ENCODE measurements at places on chromosomes 16 and 17.
A peak's percentile ranks its signal among the peaks of the same experiment; 100 is the strongest.

GRCh38 chr17:37305406-37305905 is 70.3 kb upstream of the C17orf78 start:
- DNase-seq = no peak

- no peak for DNase-seq
These were observed 67.1 kb downstream of the IL21R start for GRCh38 chr16:27468941-27469531.

- DNase-seq = no peak
These were observed 100.7 kb downstream of the ABCA8 start for GRCh38 chr17:68854452-68854851.

DNA sequence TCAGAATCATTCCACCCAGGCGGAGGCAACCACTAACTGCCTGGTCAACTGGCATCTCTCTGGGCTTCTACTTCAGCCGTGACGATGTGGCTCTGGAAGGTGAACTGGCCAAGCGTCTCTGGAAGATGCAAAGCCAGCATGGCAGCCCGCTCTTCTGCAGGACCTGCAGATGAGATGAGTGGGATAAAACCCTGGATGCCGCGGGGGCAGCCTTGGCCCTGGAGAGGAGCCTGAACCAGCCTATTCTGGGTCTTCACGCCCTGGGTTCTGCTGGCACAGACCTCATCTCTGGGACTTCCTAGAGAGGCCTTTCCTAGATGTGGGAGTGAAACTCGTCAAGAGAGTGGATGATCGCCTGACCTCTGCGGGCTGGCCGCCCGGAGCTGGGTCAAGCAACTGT is 10.6 kb downstream of the UBB start:
- no peak for DNase-seq

DNA sequence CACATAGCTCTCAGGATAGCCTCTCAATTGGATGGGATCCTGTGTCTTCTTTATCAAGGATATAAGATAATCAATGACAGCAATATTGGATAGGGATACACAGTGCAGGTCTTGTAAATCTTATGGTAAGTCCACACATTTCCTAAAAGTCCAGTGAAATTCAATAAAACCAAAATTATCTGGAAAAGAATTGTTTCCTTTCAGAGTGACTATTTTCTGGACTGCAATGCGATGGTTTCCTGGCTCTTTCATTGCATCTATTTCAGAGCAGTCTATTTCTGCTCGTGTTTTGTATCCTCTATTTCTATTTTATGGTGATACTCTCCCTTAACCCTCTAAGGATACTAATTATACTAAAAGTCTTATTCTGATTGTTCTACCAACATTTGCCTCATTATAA is 24.3 kb upstream of the MON1B start:
- DNase-seq = no peak

- DNase-seq = no peak
These were observed 7.3 kb downstream of the ST6GALNAC2 start for GRCh38 chr17:76578376-76578775.

- DNase-seq = no peak
These were observed 54.2 kb downstream of the TMEM100 start for GRCh38 chr17:55668312-55668920.

DNA sequence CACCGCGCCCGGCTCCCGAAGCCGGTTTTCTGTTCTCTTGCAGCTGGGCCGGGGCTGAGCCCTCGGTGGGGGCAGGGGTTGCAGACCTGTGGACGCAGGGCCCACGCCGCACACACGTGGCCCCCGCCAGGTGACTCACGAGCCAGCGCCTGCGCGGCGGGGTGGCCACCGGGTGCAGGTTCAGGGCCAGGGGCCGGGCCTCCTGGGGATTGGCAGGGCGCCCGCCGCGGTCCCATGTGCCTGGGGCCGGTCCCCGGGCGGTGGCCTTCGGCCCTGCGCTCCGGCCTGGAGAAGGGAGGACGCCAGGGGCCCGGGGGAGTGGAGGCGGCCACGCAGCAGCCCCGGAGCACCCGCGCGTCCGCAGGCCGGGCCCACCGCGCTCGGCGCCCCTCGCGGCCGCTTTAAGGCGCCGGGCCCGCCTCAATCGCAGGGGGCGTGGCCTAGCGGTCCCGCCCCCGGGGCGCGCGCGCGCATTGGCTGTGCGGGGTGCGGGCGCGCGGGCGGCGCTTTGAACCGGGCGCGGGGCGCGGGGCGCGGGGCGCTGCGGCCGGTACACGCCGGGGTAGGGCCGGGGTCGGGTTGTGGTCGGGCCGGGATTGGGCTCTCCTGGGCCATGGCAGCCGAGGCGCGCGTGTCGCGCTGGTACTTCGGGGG is at the start of gene SLC25A10:
Gene SLC25A10 (plus strand): TSS at position 471 of the 654 bp plus-strand sequence. CDS start 143 bp downstream, at position 614.
- DNase-seq = peak; percentile 67

DNA sequence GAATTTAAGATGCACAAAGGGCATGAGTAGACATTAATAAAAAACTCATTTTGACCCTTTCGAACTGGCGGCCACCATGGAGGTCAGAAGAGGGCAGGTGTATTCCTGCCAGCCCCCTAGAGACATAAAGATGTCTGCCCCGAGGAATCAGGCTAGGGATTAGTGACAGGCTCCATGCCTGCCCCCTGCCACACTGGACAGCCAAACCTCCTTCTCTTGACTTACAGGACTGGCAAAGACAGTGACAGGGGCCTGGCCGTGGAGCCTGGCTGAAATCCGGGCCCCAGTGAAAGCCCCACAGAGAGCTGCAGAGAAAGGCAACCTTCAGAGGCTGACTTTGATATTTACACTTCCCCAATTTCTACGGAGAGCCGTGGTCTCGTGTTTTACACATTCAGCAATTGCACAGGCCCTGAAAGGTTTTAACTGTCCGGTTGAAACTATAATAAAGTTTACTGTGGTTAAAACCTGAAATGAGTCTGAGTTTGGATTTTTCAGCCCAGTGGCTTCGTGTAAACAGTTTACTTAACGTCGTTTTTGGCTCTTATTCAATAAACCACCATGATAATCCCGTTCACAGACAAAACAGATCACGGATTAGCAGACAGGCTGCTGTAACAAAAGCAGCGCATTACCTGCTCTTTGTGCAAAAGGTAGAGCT is 243.9 kb upstream of the MYOCD start:
- no peak for DNase-seq

- no peak for DNase-seq
These were observed 6.5 kb downstream of the MOSMO start for GRCh38 chr16:22014271-22014873.

GRCh38 chr17:47700471-47701449 is 6.8 kb downstream of the TBKBP1 start:
- DNase-seq = no peak

- no peak for DNase-seq
These were observed 67.8 kb downstream of the ADCY9 start for GRCh38 chr16:4048481-4048880.

DNA sequence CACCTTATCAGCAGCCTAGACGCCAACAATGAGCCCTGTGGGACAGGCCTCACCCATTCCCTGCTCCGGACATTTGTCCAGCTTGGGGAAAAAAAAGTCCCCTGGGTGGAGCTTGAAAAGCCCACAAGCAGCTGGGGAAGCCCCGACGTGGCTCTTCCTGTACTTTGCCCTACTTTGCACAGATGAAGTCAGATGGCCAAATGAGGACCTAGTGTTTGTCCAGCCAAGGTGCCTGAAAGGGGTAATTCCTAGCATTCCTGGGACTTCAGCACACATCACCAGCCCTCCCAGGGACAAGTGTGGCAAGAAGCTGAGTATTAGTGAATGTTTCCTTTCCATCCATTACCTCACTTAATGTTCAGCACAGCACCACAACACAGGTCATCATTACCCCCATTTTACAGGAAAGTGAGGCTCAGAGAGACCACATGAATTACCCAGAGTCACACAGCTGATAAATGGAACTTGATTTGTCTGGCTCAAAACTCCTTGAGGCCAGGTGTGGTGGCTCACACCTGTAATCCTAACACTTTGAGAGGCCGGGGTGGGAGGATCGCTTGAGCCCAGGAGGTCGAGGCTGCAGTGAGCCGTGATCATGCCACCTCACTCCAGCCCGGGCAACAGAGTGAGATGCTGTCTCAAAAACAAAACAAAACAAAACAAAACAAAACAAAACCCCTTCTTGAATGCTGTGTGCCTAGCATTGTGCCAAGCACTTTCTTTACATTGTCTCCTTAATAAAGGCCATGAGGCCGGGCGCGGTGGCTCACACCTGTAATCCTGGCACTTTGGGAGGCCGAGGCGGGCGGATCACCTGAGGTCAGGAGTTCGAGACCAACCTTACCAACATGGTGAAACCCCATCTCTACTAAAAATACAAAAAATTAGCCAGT is 19.9 kb upstream of the PLLP start:
- DNase-seq = no peak

- no peak for DNase-seq
These were observed 9.3 kb downstream of the ANKS4B start for GRCh38 chr16:21242756-21243155.

DNA sequence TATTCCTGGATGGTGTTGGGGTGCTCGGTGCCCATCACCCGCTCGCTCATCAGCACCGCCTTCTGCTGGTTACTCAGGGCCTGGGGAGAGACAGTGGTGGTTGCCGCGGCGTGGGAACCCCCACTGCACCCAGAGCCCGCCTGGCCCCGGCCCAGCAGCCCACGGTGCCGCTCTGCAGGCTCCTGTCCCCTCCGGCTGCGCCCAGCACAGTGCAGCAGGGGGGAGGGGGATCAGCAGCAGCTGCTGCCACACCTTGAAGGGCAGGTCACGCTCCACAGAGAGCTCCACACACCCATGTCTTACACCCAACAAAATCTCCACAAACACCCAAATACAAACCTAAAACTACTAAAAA is 18.8 kb downstream of the CLUH start:
- DNase-seq = no peak

GRCh38 chr16:529012-529575 is 1.6 kb downstream of the CAPN15 start:
- DNase-seq = peak; percentile 40

- peak; percentile 54 for DNase-seq
These were observed 72.8 kb upstream of the MED9 start for GRCh38 chr17:17403899-17404576.

- no peak for DNase-seq
These were observed 16.9 kb downstream of the NARF start for GRCh38 chr17:82475458-82475857.

DNA sequence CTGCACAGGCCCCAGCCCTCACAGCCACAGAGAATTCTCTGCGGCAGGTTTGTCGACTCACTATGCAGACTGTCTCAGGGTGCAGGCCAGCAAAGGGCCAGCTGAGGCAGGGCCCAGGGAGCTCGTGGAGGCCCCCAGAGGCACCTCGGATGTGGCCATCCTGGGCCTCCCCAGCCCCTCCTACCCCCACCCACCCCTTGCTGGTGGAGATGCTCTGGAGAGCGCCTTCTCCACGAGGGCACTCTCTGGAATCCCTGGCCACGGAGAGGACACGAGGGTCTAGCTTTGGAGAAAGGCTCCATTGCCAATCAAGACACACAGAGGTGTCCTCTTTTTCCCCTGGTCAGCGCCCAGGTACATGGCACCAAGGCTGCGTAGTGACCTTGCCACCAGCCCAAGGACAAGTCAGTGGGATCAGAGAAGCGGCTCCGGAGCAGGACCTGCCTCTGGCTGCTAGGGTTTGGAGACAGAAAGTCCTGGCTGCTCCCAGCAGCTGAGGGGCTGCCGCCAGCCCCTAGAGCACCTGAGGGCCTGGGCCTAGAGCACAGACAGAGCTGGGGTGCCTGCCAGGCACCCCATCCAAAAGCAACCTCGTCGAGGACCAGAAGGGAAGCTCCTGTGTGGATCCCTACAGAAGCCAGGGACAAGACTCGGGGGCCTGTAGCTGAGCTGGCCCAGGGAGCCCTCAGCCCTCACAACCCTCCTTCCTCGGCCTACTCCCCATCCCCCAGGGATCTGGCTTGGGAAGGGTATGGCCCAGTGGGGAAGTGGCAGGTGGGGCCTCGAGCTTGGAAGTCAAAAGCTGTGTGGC is 18.7 kb downstream of the ARL2BP start:
- DNase-seq = no peak

DNA sequence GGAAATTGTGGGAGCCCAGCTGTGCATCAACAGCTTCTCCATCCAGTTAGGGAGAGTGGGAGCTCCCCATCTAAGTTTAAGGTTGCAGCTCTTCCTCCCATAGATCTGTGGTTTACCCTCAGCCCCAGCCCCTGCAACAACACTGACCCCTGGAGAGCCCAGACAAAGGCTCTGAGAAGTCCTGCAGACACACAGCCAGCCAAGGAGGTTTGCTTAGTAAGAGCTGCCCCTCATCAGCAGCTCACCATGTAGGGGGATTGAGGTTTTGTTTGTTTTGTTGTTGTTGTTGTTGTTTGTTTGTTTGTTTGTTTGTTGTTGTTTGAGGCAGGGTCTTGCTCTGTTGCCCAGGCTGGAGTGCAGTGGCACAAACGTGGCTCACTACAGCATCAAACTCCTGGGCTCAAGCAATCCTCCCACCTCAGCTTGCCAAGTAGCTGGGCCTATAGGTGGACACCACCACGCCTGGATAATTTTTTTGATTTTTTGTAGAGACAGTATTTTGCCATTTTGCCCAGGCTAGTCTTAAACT is 138.6 kb downstream of the CLEC16A start:
- no peak for DNase-seq

DNA sequence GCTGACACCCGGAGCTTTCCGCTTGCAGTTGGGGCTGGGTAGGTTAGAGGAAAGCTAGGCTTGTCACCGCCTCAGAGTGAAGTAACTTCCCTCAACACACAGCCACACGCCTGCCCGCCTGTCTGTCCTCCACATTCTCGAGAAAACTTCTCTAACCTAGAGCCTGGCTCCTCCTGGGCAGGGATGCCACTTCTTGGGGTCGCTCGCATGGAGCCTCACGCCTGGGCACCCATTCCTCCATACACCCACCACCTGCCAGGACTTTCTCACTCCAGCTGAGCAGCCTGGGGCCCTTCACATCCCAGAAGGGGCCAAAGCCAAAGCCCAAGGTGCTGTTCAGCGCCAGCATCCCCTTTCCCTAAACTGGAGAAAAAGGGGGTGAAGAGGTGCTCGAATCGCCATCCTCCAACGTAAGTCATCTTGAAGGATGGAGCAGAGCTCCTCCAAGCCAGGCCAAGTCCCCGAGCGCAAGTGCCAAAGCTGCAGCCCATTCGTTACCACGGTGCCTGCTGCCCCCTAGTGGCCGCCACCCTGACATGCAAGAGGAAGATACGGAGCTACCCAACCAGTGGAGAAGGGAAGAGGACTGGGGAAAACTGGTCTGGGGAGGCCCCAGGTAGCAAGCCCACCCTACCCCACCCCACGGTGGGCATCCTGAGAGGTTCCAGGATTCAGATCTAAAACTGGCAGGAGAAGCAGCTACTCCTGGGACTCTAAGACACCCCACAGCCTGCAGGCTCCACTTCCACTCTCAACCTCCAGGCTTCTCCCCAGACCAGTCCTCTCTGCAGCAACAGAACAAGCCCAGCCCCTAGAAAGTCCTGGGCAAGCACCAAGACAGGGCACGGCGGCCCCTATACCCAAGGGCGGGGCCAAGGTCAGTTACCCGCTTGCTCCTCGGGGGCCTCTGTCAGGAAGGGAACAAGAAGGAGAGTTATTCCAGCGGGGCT is 63.1 kb downstream of the MYO18A start:
- DNase-seq = peak; percentile 77
